ENCODE measurements at places on chromosomes 4 and X.

GRCh38 chr4:141565379-141566089 is 70.8 kb upstream of the IL15 start:
- no peak for DNase-seq

DNA sequence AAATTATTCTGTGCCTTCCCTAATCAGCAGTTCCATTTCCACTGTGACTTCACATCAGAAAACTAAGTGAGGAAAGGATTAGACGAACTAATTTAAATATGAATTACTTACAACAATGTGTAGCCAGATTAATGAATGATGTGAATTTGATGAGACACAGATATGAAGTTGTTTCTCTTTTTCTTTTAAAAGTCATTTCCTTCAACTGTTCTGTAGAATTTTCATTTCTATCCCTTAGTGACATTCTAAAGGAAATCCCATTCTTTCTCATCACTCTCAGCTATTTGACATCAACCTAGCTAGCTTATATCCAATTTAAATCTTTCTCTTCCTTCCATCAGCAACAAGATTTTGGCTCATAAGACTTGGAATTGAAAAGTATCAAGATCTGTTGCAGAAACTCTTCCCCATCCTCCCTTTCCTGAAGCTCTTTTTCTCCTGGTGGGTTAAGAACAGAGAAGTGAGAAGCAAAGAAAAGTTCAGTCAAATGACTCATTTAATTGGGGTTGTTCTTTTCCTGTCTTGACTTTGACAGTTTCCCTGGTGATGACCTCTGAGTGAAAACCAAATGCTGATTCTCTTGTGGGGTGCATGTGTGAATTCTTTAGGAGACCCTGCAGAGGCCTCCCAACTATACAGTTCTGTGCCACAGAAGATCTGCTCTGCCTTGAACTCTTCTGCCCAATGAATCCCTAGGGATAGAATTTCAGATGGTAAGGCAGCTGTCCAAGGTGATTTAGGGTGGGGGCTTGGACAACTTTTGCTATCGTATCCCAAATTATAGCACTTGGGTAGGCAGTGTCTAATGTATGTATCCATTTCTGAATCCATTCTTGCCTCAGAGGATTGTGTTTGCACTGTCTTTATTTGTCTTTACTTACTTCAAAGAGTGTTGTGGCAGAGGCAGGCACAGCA is 232.5 kb upstream of the GPRIN3 start:
- DNase-seq, result peak; percentile 11

GRCh38 chr4:105193536-105193935 is 46.9 kb downstream of the TET2 start:
- no peak for DNase-seq

DNA sequence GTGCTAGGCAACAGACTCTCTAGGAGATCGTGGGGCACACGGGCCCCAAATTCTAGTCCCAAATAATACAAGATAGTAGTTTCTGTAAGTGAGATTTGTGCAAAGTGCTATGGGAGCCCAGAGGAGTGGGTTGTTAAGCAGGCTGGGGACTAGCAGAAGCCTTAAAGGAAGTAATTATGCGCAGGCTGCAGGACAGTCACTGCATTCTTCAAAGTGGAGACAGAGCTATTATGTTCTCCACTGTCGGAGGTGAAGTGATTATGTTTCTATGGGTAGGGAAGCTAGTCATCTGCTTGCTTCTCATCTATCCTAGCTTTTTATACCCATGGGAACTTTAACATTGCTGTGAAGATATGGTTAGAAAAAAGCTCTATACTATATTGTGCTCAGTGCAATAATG is 154.2 kb downstream of the CPE start:
- DNase-seq, result no peak

DNA sequence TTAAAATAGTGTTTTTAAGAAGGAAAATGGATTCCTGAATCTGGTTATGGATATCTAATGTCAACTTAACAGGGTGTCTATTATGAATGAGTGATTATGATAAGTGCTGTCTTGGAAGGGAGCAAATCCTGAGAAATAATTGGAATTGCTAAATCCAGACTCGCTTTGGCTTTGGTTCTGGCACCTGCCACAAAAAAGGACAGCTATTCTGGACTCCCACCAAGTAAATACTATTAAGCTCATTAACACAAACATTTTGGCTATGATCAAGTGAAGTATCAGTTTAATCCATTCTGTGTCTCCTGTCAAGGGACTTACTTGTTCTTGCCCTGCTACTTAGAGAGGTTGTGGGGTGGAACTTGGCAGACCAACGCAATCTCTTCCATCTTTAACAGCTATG is 403.7 kb downstream of the CENPC start:
- DNase-seq, result no peak

DNA sequence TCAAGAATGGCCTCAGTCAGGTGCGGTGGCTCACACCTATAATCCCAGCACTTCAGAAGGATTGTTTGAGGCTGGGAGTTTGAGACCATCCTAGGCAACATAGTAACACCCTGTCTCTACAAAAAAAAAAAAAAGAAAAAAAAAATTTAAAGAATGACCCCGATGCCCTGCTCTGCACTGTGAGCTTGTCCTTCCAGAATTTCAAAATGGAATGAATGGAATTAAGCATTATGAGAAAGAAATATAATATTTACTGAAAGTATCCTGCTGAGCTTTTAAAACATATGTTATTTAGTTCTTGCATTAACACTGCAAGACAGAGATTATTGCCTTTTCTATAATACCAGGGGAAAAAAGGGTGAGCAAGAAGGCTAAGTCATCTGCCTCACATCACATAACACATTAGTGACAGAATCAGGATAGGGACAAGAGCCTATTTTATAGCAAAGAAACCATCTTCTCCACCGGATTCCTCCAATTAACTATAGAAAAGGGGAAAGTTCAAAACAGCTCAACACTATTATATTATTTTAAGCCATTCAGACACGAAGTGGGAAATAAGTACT is 41.9 kb upstream of the GAB1 start:
- DNase-seq, result no peak

- DNase-seq, result no peak
Measured at GRCh38 chrX:87961471-87961870, 443.9 kb downstream of the KLHL4 start.

Data from Kasumi-1 (cell line).